Activated T-helper 1 cell treated with anti-CD3 and anti-CD28 coated beads, Interleukin-2, amount 50 U/mL, for 16 hours (primary cell): ENCODE measurements at places on chromosomes 12 and 14.

DNA sequence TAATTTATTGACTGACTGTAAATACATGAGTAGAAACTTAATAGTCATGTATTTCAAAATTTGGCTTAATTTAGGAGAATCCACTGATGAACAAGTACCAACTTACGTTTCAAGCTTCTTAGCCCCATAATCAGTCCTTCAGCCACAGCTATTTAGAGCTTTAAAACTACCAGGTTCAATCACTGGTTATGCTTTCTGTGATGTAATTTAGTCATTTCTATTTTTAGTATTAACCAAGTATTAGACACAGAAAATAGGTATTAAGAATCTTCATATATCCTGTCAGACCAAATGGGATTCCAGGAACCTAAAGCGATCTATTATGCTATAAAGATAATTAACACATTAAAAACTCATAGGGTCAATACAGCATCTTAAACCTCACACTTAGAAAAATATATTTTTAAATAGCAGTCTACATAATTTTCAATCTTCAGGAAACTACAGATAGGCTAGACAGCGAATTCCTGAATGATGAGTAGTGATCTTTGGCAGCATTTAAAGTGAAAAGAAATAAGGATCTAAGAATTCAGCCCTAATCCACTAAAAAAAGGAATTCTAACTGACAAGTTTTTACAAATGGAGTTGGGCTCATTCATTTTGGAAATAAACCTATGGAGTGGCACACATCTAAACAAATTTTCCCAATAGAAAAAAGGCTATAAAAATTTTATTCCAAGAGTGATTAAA, 51.5 kb downstream of the ZC3H14 start:
- DNase-seq: no peak

DNA sequence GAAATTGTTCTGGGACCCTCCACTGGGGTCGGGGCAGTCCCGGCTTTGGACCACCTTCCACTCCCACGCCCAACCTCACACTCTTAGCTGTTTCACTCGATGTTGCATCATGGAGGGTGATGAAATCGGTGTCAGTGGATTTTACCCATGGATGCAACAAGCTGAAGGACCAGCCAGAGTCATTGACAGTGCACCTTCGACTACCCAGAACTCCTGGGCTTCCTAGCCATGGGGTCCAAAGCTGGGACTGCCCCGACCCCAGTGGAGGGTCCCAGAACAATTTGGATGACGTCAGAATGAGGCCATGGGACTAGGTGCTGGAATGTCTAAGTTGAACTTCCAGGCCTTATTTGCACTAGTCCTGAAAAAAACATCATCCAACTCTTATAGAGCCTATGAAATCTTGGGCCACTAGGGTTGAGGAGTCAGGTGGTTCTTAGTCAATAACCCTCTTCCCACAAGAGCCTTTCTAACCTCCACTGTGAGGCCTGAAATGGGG, 882 bp upstream of the IL23A start:
- DNase-seq: no peak

DNA sequence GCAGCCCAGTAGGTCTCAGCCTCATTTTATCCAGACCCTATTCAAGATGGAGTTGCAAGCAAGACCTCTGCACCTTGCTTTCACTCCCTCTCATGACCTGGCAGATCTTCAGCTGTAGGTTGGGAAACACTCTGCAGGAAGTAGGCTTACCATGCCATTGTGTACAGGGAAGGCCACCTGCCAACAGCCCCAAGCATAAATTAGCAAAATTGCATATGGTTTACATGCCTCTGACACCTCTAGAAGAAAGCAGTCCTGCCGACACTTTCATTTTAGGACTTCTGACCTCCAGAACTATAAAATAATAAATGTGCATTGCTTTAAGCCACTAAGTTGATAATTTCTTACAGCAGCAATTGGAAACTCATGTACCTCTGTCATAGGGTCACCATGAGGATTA, 96.9 kb downstream of the SLC15A4 start:
- DNase-seq: no peak

GRCh38 chr14:72574715-72575114, 319.2 kb downstream of the DPF3 start:
- no peak for DNase-seq

GRCh38 chr14:61569812-61570548, 125.3 kb upstream of the HIF1A start:
- DNase-seq: no peak

GRCh38 chr12:65965358-65965757, 141.1 kb downstream of the HMGA2 start:
- DNase-seq: no peak

- DNase-seq: no peak
Observed at GRCh38 chr12:109147954-109148353, 31.6 kb downstream of the ACACB start.

DNA sequence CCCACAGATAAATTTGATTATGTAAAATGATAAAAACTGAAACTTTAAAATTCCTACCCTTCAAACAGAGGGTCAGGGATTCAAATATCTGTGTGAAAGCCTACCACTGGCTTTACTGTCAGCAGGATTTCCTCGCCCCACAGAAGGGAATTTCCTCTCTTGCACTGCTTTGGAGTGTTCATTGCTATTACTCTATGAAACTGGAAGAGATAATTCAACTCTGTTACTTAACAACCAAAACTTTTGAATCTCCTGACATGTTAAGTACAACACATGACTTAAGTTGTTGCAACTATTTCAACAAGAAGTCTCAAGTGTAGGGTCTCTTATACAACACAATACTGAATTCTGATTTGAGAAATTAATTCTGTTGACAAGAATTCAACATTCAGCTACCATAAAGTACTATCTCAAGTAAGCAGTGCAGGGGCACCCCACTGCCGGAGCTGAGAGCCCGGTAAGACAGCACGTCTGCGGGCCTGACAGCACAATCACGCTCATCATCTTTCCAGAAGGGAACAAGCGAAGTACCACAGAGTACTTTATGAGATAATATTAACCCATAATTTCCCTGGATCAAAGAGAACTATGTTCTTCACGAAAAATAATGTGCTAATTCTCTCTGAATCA, 22.9 kb downstream of the DICER1 start:
- DNase-seq: no peak

DNA sequence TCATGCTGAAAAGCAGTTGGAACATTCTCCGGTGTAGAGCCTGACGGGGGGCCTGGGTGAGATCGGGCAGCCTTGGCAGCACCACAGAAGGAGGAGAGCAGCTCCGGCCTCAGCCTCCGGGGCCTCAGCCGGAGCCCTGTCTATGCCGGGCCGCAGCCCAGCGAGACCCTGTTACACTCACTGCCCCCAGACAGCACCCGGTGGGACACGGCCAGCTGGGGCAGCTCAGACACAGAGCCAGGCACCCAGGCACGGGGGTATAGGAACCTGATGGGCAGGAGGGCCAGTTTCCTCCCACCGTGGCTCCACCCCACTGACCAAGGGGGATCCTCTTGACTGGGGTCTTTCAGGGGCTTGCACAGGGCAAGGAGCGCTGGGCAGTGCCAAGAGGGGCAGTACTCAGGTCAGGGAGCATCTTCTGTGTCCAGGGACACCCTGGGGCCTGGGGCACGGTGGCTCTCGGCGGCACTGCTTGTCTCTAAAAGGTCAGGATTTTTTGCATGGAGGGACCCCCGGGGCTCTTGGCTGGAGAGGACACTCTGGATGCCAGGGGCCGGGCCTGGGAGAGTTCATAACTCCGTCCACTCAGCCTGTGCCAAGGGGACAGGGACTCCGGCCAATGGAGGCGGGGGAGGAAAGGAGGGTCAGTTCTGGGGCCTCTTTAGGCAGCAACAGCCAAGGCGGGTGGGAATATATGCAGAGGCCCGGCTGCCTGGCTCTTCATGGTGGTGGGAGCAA, 9.4 kb downstream of the INF2 start:
- no peak for DNase-seq

- no peak for DNase-seq
Observed at GRCh38 chr12:4221258-4221620, 52.3 kb upstream of the CCND2 start.

GRCh38 chr12:124545508-124546418, 21.6 kb downstream of the NCOR2 start:
- DNase-seq: peak; percentile 15

GRCh38 chr12:79083181-79083580, 218.6 kb downstream of the SYT1 start:
- no peak for DNase-seq

GRCh38 chr12:108784270-108784669, 53.0 kb upstream of the CORO1C start:
- DNase-seq: no peak

GRCh38 chr12:96902076-96902475, 5.0 kb upstream of the NEDD1 start:
- DNase-seq: no peak

- no peak for DNase-seq
Observed at GRCh38 chr12:70520847-70521246, 116.4 kb downstream of the PTPRB start.

DNA sequence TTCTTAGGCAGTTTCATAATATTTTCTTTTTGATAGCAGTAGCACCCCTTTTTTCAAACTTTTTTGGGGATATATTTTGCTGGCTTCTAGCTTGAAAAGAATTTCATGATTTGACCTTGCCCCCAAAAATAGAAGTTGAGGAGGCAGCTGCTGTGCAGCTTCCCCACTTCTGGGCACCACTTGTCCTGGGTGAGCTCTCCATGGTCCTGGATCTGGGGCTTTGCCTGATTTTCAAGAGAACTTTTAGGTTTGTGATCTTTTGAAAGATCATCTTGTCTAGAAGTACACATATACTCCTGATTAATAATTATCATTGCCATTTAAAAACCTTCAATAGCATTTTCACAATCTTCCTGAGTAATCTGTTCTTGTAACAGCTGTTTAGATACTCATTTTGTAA, 271.6 kb downstream of the NPAS3 start:
- DNase-seq: no peak

- no peak for DNase-seq
Observed at GRCh38 chr14:61504901-61505300, 183.5 kb downstream of the PRKCH start.

DNA sequence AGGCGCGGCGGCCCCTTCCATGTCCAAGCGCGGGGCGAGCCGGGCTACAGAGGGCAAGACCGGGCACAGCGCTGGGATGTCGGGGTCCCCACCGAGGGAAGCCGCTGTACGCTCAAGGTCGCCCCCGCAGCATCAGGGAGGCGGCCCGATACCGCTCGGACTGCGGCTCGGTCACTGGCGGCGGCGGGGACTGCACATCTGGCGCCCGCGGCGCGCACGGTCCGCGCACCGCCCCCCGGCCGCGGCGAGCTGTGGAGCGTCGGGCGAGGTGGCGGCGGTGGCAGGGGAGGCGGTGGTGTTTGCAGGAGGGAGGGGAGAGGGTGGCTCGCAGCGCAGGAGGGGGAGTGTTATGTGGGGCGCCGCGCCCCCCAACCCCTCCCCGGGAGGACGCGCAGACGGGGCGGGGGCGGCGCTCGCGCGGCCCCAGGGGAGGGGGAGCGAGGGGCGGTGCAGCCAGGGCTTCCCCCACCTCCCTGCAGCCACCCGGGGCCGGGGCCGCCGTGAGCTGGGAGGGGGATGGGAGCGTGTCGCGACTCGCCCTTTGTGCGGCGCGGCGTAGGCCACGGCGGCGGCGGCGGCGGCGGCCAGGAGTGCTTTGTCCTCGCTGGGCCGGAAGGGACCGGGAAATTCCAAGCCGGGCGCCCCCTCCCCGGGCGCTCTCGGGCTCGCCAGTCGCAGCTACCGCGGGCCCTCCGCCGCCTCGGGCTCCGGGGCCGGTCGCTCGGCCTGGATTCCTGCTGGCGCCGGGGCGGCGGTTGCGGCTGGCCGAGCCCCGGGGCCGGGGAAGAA, at the start of gene NUAK1:
NUAK1 (minus strand) TSS at position 322 of the 789 bp plus-strand sequence; CDS start at position 21, 301 bp downstream.
- no peak for DNase-seq

GRCh38 chr12:89918172-89918846, 209.7 kb upstream of the ATP2B1 start:
- no peak for DNase-seq
